ENCODE measurements at places on chromosomes 3 and 15.

GRCh38 chr15:50377867-50378751 lies 23.1 kb upstream of the GABPB1 start:
- no peak for DNase-seq

- DNase-seq: no peak
These were observed 205.6 kb upstream of the PROK2 start for GRCh38 chr3:71990545-71990944.

GRCh38 chr3:66800941-66801545 lies 197.1 kb upstream of the KBTBD8 start:
- no peak for DNase-seq

DNA sequence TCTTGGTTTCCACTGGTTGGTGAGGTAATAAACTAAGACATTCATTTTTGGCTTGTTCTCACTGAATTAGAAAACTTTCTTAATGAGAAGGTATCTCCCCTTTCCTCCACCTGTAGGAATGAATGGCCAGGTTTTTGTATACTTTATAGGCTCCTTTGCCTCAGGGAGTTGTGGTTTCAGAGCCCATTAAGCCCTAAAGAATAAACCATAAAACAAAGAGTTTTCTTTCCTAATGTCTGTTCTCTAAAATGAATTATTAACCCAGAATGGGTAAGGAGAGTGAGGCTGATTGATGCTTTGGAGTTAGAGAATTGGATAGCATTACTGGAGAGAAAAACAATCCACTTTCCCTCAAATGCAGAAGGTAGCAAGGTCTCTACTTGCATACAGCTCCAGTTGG lies 67.6 kb downstream of the TIGIT start:
- DNase-seq: no peak

DNA sequence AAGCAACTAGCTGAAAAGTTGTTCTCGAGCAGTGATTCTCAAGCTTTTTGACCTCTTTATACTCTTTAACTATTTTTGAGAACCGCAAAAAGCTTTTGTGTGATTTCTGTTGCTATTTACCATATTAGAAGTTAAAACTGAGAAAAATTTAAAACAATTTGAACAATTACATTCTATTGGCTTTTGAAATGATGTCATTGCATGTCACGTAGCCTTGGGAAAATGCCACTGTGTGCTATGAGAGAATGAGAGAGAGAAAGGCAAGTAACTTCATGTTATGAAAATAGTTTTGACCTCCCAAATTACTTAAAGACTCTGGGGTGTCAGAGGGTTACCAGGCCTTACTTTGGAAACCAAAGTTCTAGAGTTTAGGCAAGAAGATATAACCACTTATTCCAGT lies 8.0 kb downstream of the USP13 start:
- DNase-seq: no peak

GRCh38 chr15:41564286-41564959 lies 5.4 kb downstream of the TYRO3 start:
- no peak for DNase-seq

DNA sequence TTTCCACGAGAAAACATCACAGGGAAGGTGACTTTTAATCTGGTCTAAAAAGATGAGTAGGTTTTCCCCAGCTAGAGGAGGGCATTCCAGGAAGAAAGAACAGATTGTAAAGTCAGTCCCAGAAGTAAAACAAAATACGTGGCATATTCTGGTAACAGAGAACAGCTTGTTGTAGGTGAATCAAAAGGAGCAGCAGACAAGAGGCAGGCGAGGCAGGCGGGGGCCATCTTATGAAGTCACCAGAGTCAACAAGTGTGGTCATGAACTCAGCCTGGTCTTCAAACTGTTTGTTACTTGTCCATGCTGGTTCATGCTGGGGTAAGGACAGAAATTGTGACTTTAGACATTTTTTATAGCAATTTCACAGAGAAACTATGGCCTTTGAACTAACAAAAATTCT lies 4.0 kb upstream of the POPDC2 start:
- no peak for DNase-seq

- DNase-seq: no peak
These were observed 9.0 kb downstream of the TGM4 start for GRCh38 chr3:44883213-44883955.

DNA sequence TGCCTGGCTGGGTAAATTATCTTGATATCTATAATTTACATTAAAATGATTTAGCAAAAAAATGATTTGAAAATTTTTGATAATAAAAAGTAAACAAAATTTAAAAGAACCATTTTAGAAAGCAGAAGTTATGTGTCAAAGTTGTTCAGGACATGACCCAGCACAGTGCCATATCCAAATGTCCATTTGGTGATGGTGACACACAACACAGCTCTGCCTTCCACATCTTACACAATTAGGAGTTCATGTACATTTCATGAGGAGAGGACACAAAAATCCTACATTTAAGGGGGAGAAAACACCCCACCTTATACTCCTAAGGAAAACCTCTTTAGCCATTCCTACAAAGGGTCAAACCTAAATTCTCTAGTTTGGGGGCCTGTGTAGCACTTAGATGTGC lies 10.7 kb upstream of the UBE2E1 start:
- DNase-seq: no peak

- DNase-seq: no peak
These were observed 27.4 kb downstream of the RAD51 start for GRCh38 chr15:40722354-40722753.

GRCh38 chr3:184976-185375 lies 11.6 kb upstream of the CHL1 start:
- no peak for DNase-seq

- peak; percentile 9 for DNase-seq
These were observed 468 bp downstream of the UBP1 start for GRCh38 chr3:33439546-33440327.

DNA sequence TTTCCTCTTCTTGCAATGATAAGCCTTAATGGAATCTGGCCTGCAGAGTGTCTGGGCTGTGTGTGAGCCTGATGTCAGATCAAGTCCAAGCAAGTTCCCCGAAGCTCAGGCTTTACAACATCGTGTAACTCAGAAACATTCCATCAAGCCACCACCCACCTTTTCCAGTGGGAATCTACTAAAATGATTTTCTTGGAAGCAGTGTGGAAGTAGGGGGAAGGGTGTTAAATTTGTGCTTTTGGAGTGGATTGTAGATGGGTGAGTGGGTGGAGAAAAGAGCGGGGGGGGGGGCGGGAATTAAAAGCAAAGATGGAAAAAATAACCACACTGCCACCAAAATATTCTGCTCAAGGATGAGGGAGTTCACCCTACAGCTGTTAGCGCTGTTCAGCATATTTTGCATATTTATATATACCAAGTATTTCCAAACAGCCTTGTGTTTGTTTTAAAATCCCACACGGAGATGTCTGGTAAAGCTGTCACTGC lies 53.6 kb downstream of the VGLL3 start:
- no peak for DNase-seq

GRCh38 chr3:43063114-43063513 lies 42.8 kb downstream of the POMGNT2 start:
- no peak for DNase-seq

DNA sequence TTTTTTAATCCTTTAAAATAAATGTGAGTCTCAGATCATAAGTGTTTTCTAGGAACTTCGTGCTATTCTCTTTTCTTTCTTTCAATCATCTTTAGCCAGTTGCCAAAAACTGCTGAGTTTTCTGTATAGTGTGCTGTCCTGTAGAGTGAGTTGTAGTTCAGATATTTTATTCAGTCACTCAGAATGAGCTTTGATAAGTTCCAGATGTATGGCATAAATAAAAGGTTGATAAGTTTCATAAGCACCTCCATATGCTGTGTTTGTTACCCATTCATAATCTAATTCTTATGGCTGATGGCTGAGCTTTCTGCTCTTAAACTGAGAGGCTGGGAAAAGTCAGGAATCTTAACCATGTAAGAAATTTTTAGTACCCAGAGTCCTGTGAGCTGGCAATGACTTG lies 59.3 kb upstream of the COL6A6 start:
- no peak for DNase-seq

DNA sequence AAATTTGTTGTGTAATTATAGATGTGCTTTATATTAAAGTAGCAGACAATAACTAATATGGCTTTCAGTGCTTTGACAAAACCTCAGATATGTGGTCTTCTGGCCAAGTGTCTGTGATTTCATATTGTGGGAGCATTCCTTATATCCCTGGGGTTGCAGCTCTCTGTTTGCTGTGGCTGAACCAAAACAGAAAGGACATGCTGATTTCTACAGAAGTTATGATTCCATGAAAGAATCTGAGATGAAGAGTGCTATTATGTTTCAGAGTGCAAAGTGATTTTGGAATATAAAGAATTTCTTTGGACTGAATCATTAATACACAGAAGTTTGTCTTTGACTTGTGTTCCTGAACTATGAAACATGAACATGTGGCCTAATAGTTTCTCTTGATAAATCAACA lies 36.5 kb downstream of the CDV3 start:
- no peak for DNase-seq

GRCh38 chr3:48058091-48058490 lies 41.9 kb upstream of the MAP4 start:
- DNase-seq: no peak

- DNase-seq: no peak
These were observed 86.4 kb downstream of the LPP start for GRCh38 chr3:188240189-188240981.

GRCh38 chr3:141981084-141981483 lies 104.6 kb downstream of the ATP1B3 start:
- DNase-seq: no peak

DNA sequence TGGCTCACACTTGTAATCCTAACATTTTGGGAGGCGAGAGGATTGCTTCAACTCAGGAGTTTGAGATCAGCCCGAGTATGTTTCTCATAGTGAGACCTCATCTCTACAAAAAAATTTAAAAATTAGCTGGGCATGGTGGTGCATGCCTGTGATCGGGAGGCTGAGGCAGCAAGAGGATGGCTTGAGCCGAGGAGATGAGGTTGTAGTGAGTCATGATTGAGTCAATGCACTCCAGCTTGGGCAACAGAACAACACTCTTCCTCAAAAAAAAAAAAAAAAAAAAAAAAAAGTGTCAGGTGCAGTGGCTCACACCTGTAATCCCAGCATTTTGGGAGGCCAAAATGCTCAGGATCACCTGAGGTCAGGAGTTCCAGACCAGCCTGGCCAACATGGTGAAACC lies 2.4 kb downstream of the RPL39L start:
- no peak for DNase-seq

DNA sequence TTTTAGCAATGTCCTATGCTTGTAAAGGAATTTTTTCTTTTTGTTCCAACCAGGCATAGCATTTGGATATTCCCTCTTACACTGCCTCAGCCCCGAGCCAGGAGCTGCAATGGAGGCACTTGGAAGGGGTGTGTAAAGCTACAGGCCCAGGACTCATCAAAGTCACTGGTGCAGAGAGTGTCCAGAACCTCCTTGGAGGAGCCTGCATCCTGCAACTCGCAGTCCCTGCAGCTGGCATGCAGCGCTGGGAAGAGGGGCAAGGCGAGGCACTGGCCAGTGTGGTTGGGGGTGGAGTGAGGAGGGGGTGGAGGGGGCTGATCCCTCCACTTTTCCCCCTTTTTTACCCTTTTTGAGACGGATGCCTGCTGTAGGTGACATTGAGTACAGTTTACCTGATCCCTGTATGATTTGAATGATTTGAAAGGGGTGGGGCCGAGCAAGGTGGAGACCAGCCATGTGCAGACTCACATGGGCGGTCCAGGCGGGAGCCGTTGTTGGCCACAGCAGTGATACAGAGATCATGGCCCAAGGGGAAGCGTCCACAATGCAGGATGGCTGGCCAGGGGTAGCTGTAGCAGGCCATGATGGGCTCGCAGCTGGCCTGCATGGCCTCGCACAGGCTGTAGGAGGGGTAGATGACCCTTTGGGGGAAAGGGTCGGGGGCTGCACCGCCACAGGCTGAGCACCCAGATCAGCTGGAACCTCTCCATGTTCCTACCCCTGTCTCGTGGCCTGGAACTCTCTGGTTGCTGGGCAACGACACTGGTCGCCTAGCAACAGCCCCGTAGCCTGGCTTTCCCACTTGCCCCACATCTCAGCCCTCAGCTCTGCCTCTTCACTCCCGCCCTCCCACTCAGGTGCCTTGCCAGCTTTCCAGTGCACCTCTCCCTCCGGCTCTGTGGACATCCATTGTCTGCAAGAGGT lies 7.9 kb downstream of the P4HTM start:
- DNase-seq: no peak
